GM12891 (cell line): ENCODE measurements at places on chromosomes 12 and 14.

DNA sequence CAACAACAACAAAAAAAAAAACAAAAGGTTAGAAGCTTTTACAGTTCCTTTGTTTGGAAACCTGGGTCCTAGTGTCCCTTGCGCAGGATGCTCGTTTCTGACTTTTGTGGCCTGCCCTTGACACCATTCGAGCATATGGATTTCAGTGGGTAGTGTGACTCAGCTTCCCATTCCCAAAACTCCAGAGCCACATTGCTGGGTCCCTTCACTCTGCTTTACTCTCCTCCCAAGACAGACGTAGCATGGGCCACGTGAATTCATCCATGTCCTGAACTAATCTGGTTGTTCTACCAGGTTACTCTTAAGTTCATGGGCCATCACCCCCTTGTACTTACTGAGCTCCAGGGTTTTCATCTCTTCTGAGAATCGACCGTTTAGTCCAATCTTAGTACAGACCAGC is 68.0 kb upstream of the MAX start:
- DNase-seq, result no peak

DNA sequence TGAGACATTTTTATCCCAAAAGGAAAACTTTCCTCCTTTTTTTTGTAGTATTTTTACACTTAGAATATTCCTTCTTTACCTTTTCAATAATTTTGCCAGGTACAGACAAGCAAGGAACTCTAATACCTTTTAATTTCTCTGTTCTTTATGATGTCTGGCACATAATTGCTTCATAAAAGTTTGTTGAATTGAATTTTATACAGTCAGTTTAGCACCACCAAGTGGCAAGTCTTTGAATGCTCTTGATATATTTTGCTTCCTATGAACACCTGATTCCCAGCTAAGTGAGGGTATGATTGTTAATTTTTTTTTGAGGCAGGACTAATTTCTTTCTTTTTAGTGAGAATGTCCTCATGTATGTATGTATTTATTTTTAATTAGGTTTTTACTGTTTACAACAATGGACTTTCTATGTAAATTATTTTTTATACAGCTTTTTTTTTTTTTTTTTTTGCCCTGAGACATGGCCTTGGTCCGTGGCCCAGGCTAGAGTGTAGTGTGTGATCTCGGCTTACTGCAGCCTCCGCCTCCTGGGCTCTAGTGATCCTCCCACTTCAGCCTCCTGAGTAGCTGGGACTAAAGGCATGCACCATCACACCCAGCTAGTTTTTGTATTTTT is 6.9 kb downstream of the TBC1D15 start:
- no peak for DNase-seq

GRCh38 chr12:22874151-22874550 is 249.2 kb downstream of the ETNK1 start:
- no peak for DNase-seq

- no peak for DNase-seq
Observed at GRCh38 chr14:104984056-104984894, 1.3 kb upstream of the CLBA1 start.

DNA sequence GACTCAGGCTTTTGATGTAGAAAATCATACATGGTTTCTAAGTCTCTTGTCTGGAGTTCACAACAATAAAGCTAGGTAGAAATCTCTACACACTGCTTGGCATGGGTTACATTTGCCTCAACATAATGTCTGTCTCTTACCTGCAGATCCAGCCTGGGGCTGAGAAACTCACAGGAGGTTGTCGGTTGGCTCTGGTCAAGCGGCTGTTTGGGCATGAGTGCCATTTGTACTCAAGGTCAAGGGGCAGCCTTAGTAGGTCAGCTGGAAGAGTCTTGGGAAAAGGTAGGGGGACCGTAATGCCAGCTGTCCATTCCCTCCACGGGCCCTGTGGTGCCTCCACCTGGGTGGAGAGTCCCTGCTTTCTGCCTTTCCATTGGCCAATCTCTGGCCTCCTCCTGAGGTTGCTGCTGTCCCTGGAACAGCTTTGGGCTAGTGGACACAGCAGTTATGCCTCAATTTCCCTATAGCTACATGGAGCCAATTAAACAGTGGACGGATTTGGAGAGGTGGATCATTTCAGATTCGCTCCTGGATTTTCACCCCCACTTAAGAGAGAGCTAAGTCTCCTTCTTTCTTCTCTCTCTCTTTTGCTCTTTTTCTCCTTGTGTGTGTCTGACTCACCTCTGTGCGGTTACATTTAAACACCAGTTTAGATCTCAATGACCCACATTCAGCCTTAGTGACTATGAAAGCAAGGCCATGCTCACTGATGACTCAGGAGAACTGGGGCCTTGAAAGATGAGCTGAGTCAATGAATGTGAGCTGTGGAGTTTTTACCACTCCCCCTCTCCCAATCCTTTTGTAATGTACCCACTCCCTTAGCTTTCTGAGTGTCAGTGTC is 132.8 kb upstream of the HIF1A start:
- no peak for DNase-seq

DNA sequence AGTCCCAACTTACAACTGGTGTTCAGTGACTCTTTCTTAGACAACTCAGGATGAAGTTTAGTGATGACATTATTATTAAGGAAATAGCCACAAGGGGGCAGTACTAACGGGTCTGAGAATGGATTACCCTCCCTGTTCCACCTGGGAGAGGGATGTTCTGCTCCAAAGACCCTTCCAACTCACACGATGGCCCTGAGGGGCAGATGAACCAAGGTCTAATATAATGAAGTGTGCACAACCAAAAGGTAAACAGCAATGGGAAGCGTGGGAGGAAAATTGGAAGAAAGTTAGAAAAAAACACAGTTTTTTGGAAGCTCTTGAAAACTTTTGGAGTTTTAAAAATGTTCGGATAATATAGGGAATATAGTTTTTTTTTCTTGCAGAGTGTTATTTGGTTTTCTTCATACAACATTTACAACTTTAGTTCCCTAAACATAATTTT is 24.0 kb downstream of the FGF6 start:
- peak; percentile 64 for DNase-seq

- no peak for DNase-seq
Observed at GRCh38 chr14:102020058-102020971, 55.9 kb downstream of the DYNC1H1 start.

- DNase-seq, result no peak
Observed at GRCh38 chr12:104048811-104049210, 1.2 kb downstream of the GLT8D2 start.
